ENCODE measurements at places on chromosomes 5 and 9.
A peak's percentile ranks its signal among the peaks of the same experiment; 100 is the strongest.

DNA sequence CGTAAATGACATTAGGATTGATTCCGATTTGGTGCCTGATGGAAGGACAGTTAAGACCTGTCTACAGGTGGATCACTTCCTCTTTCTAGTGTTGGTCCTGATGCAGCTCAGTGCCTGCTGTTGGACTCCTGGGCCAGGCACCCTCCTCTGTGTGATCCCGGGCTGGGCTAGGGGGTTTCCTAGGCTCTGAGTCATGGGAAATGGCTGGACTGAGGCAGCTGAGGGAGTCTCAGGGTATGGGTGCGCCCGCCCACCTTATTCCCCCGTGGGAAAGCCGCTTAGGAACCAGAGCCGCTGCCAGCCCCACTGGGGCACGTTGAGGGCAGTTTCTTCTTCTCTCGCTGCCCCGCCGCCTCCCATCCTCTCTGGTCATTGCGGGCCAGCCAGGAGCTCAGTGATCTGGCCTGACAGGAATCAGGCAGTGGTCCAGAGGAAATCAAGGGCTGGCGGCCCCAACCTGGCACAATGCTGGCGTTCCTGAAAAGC is 12.9 kb downstream of the TCF7 start:
- no peak for DNase-seq

DNA sequence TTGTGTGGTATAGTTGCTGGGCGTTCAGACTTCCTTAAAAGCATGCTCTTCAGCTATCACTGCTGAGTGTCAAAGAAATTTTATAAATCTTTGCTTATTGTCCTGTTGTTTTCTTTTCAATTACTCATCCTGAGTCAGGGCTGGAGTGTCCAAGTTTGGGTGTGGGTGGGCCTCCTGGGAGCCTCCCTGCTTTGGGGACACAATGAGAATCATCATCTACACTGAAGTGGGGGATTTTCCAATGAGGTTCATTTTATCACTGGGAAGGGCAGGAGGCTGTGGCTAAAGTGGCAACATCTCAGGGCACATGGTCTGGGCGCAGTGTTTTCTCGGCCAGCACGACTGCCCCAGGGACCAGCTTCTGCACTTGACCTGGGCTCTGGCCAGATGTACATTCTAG is 19.5 kb downstream of the GFPT2 start:
- DNase-seq = peak; percentile 9

DNA sequence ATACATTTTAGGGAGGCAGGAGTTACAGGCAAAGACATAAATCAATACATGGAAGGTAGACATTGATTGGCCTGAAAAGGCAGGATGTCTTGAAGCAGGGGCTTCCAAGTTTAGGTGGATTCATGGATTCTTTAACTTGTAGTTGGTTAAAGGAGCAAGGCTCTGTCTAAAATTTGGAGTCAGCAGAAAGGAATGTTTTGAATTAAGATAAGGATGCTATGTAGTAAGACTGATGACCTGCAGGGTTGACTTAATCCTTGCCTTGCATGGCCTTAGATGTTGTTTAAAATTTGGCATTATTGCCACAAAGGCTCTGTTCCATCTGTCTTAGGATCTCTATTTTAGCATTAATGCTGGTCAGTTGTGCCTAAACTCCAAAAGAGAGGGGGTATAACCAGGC is 171.3 kb downstream of the C5orf15 start:
- DNase-seq = no peak

DNA sequence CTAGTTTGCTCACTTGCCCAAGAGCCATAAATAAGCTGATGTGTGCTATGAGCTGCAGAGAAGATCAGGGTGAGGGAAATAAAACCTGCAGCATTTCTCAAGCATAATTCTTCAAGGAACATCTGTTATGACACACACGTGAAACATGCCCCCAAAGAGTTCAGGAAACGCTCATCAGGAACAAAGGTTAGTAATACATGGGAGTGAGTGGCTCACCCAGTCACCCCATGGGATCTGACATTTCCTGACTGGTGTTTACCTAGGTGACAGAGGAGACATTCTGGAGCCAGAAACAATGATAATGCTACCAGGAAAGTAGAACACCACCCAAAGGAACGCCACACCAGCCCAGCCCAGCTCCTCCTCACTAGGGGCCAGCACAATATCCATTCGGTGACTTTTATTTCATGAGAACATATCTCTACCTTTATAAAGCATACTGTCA is 66.0 kb downstream of the FRMD3 start:
- no peak for DNase-seq

DNA sequence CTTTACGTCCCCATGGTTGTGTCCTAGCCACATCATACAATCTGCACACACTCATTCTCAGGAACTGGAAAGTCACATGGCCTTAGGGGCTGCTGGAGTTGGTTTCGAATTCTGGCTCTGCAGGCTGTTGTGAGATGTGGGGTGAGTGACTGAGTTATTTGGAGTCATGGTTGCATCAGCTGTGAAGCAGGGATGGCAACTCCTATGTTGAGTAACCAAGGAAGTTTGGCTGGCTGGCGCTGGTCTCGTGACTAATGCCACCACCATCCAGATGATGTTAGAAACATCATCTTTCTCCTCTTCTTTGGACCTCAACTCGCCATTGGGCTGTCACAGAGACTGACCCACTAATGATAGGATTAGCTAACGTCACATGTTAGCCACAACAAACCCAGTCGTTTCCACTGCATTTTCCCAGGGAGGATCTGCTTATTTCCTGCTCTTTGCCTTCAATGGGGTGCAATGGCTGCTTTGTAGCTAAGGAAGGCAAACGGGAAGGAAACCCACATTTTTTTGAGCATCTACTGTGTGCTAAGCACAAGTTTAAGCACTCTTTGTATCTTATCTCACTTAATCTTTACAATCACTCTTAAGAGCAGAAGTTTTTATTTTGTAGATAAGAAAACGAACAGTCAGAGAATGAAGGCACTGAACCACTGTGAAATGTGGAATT is 78.1 kb upstream of the UBTD2 start:
- peak; percentile 81 for DNase-seq

- no peak for DNase-seq
Observed at GRCh38 chr5:143870871-143871632, 59.1 kb downstream of the HMHB1 start.

GRCh38 chr9:136854113-136854841 is 2.1 kb downstream of the MAMDC4 start:
- no peak for DNase-seq

- no peak for DNase-seq
Observed at GRCh38 chr5:148956477-148957385, 106.1 kb downstream of the SH3TC2 start.

GRCh38 chr5:135491552-135492318 is 39.6 kb upstream of the TIFAB start:
- DNase-seq = no peak

DNA sequence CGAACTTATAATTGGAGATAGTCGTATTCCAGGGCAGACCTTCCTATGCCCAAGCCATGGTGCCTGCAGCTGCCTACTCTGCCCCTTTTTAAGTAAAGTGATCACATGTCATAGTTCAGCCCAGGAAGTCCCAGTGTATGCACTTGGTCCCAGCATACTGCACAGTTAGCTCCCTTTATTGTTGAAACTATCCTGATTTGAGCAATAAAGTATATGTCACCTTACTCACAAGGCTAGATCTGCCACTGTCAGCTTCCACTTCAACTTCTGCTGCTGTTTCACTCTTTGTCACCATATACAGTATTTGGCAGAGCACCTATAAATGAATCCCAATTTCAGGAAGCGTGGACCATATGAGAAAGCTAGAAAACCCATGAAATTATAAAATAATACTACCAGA is 103.8 kb upstream of the PTGER4 start:
- DNase-seq = no peak

DNA sequence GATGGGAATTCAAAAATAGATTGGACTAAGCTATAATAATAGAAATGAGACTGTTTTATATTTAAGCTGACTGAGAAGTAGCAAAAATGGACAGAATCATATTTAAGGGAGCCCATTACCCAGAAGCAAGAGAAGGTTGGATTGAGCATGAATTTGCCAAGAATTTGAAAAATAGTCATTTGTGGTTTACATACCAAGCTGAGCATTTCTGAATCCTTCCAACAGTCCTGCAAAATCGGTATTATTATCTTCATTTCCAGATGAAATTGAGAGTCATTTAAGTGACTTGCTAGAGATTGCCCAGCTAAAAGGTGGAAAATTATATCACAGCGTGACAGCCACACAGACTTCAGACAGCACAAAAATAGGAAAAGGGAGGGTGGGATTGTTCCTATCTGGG is 48.4 kb downstream of the TNFSF15 start:
- no peak for DNase-seq
